ENCODE measurements at places on chromosomes 11 and 22. TPM values are rescaled to one million over a fixed set of nuclear protein-coding genes. Genes with fewer than 3 reads are reported as not detected.

Gene LARGE1
- 44.5 TPM for total RNA-seq

Gene OVCH2
- total RNA-seq: not detected

Gene CLP1
- total RNA-seq: 13.0 TPM

Gene WNT7B
- total RNA-seq: 1.2 TPM

Data from gastroesophageal sphincter (tissue), 4 donors.